ENCODE measurements at places on chromosomes 12 and 14.

DNA sequence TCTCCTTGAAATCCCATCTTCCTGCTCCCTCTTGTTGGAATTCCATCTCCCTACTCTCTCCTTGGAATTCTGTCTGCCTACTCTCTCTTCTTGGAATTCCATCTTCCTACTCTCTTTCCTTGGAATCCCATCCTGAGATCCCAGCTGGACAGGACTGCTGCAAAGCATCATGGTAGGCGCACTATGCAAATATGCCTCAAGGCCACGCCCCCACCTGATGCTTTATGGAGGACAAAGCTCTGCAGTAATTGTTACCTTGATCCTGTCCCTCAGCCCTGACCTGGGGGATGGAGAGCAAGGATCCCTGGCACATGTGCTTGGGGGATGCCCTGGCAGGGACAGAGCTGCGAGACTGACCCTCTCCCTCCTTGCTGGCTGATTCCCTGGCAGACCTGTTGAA is 185.6 kb downstream of the TBX5 start:
- no peak for DNase-seq

- peak; percentile 85 for DNase-seq
Observed at GRCh38 chr14:49692811-49693734, at the start of gene KLHDC1. TSS of gene KLHDC1 (plus strand) at chr14:49693120. CDS start at chr14:49693195, 75 bp downstream.

DNA sequence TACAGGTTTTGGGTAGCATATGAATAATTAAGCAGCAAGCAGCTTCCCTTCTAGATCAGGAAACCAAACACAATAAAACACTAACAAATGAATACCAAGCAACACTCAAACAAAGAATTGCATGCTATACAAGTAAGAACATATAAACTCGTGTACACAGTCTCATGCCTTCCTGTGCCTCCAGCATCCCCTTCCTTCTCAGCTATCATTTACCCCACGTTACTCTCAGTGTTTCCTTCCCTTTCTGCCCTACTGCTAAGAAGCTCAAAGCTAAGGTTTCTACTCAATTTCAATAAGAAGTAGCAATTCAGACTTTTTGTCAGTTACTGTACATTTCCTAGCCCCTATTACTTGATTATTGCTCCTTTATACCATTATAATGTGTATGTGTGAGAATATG is 81.0 kb downstream of the DUSP16 start:
- DNase-seq, result no peak

DNA sequence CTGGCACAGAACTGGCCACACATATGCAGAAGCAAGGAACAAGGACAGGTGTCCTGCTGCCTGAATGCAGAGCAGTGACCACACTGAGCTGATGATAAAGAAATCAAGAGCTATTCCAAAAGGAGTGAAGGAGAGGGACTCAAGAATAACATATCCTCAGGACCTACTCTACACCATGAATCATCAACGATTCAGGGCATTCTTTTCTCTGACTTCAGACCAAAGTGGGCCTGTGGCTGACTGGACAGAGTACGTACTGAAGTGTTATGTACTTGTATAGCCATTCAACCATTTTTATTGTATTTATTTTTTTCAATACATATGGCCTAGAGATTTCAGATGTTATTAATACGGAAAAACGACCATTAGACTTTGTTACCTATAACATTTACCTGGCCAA is 177.5 kb upstream of the TMTC1 start:
- DNase-seq, result no peak

- no peak for DNase-seq
Observed at GRCh38 chr12:19575337-19576243, 136.3 kb downstream of the AEBP2 start.

DNA sequence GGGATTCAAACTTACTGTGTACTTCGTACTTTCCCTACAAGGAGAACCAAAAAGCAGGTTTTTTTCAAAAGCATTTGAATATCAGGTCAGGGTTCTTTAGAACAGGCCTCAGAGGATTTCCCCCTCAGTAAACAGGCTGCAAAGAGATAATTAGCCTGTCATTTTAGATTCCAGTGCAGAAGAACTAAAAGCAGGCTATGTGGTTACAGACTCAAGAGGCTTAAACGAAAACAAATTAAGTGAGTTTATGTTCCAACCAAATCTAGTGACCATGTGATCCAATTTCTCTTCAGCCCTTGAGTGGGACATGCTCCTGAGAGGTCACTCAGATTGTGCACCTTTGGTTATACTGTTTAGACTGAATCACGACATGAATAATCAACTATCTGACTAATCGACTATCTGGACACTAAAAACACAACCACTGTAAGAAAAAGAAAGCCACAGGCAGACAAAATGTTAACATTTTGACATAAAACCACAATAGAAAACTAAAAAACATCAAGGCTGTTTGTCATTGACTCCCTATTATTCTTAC is 4.5 kb downstream of the TMED8 start:
- DNase-seq, result peak; percentile 69

DNA sequence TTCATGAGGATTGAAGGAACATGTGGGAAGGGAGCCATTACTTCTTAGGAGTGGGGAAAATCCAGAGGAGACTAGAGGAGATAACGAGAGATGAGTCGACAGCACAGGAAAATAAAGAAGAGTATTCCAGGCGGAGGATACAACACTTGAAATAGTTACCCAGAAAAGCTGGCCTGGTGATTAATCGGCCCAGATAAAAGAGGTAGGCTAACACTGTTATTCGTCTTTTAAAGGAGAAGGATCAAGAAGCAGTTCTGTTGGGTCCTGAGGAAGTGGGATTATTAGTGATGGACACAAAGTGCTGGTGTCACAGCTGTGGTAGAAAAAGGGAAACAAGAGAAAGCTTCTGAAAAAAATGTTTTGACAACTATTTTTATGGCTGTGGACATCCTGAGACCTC is 425.3 kb downstream of the ZFP36L1 start:
- no peak for DNase-seq

DNA sequence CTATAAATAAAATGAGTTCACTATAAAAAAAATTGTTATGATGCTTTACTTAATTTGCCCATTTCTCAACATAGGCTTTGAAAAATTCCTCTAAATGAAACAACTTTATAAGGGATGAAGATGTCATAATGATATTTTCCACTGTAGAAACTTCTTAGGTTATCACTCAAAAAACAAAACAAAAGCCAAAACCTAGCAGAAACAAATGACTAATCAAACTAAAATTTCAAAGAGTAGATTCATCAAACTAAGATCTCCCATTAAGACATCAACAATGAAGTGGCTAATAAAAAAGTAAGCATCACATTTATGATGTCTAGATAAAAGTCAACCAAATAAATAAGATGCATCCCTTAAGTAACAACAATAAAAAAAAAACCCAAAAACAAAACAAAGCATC is 36.9 kb upstream of the TTC7B start:
- no peak for DNase-seq

DNA sequence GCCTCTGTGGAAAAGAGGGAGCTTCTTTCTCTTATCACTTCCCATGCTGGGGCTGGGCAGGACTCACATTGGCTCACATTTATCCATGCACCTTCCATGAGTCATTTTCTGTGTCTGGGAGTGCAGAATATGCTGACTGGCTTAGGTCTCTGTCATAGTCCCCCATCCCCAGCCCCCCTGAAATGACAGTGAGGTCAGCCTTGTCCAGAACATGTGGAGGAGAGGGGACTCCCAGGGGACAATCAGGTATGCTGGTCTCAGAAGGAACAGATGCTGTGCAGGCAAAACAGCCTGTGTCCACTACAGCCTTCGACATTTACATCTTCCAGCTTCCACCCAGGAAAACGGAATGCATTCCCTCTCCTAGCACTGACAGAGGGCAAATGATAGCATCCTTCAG is 35.0 kb downstream of the ADGRD1 start:
- no peak for DNase-seq

DNA sequence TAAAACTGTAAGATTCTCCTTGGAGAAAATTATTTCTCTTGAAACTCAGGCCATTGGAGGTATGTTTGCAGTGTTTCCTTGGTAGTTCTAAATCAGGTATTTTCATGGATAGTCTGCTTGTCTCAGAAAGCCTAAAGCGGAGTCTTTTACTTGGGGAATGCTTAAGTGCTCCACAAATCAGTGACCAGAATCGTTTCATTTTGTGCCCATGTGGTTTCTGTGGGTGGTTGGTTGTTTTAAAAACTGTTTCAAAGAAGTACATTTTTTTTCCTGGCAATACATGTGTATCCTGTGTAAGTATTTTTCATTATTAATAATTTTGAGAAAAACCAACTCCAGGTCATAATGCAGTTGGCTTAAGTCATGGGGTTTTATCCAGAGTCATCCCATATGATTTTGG is 33.6 kb downstream of the CCDC91 start:
- DNase-seq, result no peak

DNA sequence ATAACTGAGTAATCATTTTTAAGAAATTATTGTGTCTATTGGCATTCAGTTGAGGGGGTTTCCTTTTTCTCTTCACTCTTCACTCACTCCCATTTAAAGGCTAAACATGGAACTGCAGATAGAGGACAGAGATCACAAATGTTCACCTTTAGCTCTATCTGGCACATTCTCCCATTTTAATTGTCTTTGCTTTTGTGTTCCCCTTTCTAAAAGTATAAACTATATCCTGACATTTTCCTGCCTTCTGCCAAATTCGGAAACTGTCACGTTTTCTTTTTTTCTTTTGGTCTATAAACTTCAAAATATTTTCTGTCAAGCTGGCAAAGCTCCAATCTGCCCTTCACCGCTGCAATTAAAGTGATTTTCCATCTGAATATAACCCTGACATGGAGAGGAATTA is 219.8 kb upstream of the CDKN3 start:
- no peak for DNase-seq

GRCh38 chr12:4289998-4290790 is 16.6 kb downstream of the CCND2 start:
- DNase-seq, result no peak

DNA sequence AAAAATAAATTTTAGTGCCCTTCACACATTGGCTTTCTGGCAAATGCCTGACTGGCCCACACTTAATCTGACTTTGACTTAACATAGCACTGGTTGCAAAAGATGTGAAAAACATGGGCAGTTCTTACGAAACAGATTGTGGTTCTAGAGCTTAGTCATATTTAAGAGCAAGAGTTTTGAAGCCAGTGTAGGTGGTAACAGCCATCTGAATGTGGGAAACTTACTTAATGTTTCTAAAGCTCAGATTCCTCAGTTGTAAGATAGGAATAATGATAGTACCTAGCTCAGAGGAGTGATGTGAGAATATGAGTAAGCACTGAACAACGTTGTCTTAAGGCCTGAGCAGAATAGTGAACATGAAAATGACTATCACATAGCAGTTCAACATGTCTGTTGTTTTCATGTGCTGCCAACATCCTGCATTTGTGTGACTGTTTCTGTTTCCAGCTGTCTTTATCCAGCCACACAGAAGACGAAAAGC is 262.7 kb downstream of the SYT1 start:
- DNase-seq, result peak; percentile 2

DNA sequence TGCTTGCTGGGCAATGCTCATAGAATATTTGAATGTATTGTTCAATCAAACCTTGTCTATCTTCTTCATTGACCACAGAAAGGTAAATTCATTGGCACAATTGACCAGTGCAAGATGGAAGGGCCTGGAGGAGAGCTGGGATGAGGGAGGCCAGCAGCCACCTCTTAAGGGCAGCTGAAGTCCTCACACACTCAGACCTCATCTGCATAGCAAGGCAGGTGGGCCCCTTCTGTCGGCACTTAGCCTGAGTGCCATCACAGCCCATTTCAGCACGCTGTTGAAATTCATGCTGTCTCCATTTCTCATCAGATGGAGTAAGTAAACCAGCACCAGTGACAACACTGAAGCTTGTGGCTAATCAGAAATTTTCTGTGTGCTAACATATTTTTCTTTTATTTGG is 25.4 kb upstream of the HMGA2 start:
- DNase-seq, result no peak

Measured in GM20000 (cell line).